ENCODE measurements at places on chromosomes 12 and 14.

DNA sequence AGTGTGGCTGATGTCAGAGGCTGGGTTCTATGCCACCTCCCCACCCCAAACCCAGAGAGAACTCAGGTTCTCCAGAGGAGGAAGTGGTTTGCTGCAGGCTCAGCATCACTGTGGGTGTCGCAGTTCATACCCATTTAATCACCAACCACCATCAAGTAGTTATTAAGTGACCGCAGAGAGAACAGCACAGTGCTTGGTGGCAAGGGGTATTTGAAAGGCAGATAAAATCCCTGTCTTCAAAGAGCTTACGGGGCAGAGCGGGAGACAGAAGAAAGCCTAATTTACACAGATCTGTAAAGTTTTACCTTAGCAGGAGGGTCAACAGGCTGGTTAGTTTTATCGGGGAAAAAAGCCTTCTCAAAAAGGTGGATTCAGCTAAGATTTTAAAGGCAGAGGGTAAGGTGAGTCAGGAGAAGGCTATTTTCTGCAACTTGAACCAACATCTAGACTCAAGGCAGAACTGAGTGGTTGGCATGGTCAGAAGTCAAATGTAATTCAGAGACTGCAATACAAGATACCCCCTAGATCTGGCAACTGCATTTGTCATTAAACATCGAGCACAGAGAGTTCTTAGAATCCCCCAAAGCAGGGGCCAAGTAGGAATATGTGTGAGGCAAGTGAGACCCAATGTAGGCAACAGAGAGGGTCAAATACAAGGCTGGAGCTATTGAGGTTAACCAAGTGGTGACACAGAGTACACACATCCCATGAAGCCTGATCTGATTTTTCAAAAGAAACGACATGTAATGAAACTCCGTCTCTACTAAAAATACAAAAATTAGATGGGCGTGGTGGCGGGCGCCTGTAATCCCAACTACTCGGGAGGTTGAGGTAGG lies 13.2 kb downstream of the PXN start:
- no peak for DNase-seq

GRCh38 chr12:69671597-69671996 lies 27.5 kb downstream of the BEST3 start:
- DNase-seq, result no peak

- DNase-seq, result no peak
Observed at GRCh38 chr12:27277846-27278260, 33.8 kb downstream of the STK38L start.

- DNase-seq, result no peak
Observed at GRCh38 chr14:105465209-105466031, 9.2 kb upstream of the CRIP2 start.

GRCh38 chr14:80988735-80989429 lies 33.5 kb downstream of the TSHR start:
- no peak for DNase-seq

GRCh38 chr12:112792743-112793142 lies 1.2 kb downstream of the RPH3A start:
- no peak for DNase-seq

- no peak for DNase-seq
Observed at GRCh38 chr14:85607651-85608081, 77.7 kb downstream of the FLRT2 start.

GRCh38 chr12:28794211-28794610 lies 354.9 kb upstream of the FAR2 start:
- no peak for DNase-seq

GRCh38 chr14:105931808-105932483 lies 405.6 kb downstream of the TMEM121 start:
- no peak for DNase-seq

DNA sequence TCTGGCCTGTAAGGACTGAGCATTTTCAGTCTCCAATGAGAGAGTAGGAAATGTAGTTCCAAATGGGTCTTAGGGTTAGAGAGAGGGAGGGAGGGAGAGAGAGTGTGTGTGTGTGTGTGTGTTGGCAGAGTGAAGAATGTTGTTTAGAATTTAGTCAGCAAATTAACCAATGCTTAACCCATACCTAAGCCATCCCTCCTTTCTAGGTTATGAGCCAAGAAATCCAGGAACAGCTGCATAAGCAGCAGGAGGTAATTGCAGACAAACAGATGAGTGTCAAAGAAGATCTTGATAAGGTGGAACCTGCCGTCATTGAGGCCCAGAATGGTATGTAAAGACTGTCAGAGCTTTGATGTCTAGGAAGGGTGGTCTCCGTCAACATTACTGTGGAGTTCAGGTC lies 56.9 kb downstream of the HSP90AA1 start:
- no peak for DNase-seq

GRCh38 chr14:28294834-28295440 lies 471.6 kb upstream of the FOXG1 start:
- DNase-seq, result no peak

DNA sequence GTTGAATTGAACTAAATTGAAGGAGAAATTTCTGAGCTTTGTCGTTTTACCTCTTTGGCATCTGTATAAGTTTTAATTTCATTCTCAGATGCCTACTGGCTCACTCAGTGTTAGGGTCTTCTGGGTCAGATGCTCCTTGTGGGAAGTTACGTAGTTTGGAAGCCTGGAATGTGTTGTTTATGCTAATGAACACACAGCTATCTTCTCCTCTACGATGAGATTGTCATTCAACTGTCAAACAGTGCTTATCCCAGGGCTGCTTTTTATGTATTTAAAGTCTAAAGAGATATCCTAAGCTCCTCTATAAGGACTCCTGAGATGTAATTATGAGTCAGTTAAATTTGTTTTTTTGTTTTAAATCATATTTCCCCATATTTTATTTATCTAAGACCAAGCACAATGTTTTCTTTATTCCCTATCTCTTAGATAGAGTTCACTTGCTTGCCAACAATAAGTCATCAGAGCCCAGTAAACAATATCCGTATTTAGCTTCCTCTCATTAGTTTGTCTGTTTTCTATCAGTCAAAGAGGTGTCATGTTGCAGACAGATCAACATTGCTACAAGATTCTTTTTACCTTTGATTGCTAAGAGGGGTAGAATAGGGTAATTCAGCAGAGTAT lies 368.0 kb upstream of the PDE3A start:
- DNase-seq, result no peak

- DNase-seq, result no peak
Observed at GRCh38 chr14:89908712-89909450, 45.6 kb downstream of the EFCAB11 start.

GRCh38 chr12:55906056-55906455 lies 21.6 kb downstream of the PYM1 start:
- no peak for DNase-seq

- DNase-seq, result no peak
Observed at GRCh38 chr14:93073910-93074769, 41.6 kb downstream of the ITPK1 start.
